ENCODE measurements at places on chromosomes 3 and 15.

DNA sequence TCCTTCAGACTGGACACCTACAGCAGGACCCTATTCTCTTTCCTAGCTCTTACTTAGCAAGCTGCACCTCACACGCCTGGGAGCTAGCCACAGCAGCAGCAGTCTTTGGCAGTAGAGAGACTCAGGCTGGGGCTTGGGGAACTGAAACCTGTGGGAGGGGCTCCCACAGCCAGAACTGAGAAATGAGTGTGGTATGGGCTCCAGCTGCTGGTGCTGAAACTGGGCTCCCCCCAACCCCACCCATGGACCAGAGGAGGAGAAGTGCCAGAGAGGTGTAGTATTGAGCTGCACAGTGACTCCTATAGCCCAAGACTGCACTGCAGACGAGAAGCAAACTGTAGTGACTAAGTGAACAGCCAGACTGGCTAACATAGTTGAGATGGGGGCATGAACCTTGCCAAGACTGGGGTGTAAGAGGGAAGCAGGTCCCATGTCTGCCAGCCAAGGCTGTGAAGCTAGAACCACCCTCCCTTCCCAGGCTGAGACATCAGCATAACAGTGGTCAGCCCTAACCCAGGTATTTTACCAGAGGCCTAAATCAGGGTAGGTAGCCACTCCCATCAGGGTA lies 62.5 kb downstream of the MYO5A start:
- DNase-seq, result peak; percentile 83

DNA sequence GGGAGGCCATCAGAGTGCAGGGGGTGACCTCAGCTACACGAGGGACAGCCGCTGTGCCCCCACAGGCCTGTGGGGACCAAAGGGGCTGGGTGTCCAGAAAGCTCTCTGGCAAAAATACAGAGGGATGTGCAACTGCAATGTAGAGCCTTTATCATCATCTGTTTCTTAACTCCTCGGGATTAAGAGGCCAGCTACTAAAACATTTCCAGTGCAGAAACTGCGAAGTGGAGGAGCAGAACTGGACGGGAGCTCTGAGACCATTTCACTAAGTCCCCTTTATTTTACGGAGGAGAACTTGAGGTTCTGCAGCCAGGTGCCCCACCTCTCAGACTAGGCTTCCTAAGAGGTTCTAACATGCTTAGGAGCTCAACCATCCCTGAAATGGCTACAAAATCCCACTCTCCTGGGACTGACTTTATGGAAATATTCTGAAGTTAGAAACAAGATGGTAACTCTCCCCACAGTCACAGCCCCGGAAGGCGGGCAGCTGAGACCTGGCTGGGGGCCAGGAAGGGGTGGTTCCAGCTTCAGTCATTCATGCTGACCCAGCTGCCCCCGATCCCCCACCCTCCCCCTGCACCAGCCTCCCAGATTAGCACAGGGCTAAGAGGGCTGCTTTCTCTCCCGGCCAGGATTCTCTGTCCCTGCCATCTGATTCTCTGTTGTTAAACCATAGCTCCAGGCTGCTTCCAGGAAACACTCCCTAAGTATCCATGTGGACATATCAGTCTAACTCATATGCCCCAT lies 40.3 kb downstream of the UMPS start:
- no peak for DNase-seq

DNA sequence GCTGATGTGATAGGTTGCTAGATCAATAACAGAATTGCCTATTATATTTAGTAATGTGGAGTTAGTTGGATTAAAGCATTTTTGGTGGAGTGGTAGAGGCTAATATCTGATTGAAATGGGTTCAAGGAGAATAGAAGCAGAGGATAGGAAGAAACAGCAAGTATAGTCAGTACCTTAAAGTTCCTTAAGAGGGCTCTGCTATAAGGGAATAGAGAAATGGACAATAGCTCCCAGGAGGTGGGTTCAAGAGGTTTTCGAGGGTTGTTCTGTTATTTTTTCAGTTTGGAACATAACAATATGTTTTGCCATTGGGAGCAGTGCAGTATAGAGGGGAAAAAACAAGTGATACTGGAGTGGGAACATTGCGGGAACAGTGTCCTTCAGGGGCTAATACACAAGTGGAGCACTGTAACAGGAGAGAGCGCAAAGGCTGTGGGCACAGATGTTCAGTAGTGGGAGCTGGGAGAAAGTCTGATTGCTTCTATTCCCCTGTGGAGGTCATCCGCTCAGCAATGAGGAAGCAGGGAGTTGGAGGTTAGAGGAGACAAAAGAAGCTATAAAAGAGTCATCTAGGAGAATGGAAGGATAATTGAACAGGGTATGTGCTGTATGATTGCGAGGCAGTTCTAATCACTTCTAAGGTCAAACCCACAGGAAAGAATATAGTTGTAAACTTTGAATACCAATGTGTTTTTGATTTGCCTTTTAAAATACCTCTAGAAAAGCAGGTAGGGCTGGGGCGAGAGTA lies 3.3 kb downstream of the MRPS11 start:
- no peak for DNase-seq

GRCh38 chr3:179949869-179950268 lies 86.9 kb downstream of the PEX5L start:
- no peak for DNase-seq

- no peak for DNase-seq
Measured at GRCh38 chr3:99868311-99868646, 50.6 kb downstream of the CMSS1 start.

DNA sequence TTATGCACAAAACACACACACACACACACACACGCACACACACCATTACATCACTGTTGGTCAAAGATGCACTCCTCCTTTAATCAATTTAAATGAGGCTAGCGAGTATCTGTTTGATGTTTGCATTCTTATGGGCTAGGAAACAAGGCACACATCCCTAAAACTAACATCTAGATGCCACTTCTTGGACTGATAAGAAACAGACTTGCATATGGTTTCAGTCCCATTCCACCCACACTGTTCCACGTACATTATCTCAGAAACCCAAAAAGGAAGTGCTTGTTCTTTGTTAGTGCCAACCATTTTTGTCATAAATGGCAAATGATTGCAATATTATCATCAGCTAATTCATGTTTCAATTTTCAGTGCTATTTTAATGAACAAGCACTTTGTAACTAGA lies 69.5 kb downstream of the CCR1 start:
- DNase-seq, result peak; percentile 51

DNA sequence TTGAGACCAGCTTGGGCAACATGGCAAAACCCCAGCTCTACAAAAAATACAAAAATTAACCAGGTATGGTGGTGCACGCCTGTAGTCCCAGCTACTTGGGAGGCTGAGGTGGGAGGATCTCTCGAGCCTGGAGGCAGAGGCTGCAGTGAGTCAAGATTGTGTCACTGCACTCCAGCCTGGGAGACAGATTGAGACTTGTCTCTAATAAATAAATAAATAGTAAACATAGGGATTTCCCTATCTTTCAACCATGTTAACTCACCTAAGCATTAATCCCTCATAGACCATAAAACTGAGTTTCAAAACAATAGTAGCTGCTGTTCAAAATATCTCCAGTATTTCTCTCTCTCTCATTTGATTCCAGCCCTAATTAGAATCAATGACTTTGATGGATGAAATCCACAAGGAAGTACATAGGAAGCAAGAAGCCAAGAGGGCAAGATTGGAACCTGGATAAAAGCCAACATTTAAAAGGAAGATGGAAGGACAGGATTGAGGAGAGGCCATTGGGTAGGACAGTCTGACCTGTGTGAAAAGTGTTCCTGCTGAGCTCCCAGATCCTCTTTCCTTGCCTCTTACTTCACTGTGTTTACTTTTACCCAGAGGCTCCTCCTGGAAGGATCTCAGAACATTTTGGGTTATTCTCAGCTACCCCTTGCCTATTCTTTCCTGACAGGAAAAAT lies 12.4 kb upstream of the TTBK2 start:
- no peak for DNase-seq

DNA sequence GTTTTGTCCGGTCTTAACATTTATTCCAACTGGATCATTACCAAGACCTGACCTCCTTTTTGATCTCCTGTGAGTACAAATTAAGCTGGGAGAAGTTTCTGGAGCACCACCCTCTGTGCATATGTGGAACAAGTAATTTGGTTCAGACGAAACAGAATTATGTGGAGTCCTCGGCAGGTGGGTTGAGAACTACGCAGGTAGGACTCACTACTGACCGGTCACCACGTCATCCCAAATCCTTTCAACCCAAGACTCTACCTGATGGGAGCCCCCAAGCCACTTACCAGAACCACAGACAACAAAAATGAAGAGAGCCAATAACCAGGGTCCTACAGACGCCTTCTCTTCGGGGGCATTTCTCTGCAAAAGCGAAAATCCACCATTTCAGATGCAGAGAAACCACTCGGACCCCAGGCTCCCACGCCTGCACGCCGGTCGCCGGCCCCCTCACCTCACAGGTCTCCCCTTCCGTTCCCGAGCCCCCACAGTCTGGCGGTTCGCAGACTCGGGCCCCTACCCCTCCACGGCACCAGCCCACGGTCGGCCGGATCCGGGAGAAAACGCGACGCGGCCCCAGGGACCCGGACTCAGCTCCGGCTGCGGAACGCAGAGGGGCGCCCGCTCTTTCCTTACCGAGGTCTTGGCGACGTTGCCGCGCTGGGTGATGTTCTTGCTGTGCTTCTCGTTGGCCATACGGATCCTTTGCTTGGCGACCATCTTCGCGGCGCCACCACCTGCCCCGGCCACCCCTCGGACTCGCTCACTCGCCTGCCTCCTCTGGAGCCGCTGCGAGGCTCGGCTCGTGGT lies 674 bp downstream of the SERP1 start:
- DNase-seq, result no peak

DNA sequence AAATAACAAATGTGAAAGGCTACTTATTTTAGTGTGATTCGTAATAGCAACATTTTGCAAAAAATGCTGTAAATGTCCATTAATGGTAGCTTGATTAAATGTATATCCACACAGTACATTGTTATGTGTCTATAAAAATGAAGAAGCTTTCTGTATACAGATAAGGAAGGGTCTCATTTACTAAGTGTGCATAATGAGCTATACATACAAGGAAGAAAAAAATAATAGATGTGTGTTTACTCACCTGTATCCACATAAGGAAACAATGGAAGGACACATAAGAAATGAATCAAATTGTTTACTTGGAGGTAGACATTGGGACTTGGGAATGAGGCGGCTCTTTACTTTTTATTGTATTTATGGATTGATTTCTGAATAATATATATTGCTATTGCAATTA lies 34.9 kb downstream of the MED12L start:
- no peak for DNase-seq

- no peak for DNase-seq
Measured at GRCh38 chr3:6471744-6472143, 389.2 kb upstream of the GRM7 start.

GRCh38 chr3:73719861-73720260 lies 95.1 kb upstream of the PDZRN3 start:
- DNase-seq, result peak; percentile 0

- no peak for DNase-seq
Measured at GRCh38 chr3:65146179-65146578, 458.4 kb upstream of the ADAMTS9 start.

DNA sequence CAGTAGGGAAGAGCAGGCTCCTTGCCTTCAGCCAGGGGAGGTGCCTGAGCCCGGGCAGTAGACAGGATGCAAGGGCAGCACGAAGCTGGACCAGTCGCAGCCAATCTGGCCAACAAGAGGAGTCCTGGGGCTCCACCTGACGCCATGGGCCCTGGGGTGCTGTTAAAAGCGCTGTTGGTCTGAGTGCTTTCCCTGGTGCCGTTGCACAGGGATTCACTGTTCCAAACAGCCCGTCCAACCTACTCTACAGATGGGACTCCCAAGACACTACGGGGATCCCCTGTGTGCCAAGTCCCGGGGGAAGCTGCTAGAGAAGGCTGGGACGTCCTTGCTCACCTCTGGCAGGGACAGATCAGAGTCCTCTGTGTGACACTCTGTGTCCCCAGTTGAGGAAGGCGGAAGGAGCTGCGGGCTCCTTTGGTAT lies 632 bp downstream of the CTSH start:
- no peak for DNase-seq

GRCh38 chr3:27380433-27381357 lies 11.5 kb upstream of the NEK10 start:
- DNase-seq, result no peak

DNA sequence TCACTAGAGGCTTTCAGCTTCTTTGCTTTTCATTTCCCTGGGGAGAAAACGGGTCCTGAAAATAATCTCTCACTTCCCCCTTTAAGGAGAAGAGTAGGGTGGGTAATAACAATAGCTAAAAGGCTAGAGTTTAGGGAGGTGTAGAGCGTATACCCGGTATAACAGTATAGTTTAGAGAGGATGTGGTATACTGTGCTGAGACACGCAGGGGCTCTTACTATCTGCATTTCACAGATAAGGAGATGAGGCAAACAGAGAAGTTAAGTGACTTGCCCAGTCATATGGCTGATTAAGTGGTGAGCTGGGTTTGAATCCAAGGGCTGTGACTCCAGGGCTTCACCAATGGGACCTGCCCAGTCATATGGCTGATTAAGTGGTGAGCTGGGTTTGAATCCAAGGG lies 15.0 kb upstream of the KCNMB3 start:
- no peak for DNase-seq

GRCh38 chr3:2822611-2823010 lies 287.6 kb downstream of the IL5RA start:
- DNase-seq, result no peak

DNA sequence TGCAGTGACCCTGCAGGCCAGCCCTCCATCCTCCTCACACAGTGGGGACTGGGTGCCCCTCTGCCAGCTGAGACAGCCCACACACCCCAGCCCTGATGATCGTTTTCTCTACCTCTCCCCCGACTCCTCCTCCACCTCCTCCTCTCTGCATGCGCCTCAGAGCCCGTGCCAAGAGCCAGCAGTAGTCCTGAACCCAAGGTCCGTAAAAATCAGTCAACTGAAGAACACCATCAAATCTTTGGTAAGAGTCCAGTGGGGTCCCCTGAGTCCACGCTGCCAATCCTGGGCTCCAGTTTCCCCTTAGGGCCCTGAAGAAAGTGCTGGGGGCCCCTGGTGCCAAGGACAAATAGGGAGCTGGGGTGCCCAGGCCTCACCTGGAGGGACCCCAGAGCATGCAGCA lies 109.3 kb upstream of the FAN1 start:
- DNase-seq, result no peak

DNA sequence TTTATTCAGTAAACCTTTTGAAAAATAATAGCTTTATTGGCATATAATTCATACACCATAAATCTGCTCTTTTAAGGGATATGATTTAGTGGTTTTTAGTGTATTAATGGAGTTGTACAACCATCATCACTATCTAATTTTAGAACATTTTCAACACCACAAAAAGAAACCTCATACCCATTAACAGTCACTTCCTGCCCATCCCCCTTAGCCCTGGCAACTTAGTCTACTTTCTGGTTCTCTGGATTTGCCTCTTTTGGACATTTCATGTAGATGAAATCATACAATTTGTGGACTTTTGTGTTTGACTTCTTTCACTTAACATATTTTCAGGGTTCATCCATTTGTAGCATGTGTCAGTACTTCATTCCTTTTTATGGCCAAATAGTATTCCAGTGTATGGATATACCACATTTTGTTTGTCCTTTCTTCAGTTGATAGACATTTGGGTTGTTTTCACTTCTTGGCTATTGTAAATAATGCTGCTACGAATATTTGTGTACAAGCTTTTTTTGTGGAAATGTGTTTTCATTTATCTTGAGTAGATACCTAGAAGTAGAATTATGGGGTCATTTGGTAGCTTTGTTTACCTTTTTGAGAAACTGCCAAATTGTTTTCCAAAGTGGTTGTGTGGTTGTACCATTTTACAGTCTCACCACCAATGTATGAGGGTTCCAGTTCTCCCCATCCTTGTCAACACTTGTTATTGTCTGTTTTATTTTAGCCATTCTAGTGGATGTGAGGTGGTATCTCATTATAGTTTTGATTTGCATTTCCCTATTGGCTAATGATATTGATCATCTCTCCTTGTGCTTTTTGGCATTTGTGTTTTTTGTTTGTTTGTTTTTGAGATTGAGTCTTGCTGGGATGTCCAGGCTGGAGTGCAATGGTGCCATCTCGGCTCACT lies 45.8 kb downstream of the SMAD3 start:
- DNase-seq, result no peak

All from inflammatory macrophage treated with lipopolysaccharide for 1 hour (primary cell).